ENCODE measurements at places on chromosomes 6 and 20. TPM values are rescaled to one million over a fixed set of nuclear protein-coding genes. Genes with fewer than 3 reads are reported as not detected.

GRCh38 chr20:58907320-58908137, 55.0 kb downstream of the GNAS start:
- peak; percentile 64 for DNase-seq

- peak; percentile 2 for DNase-seq
These were observed at the start of gene CRYBG1 for GRCh38 chr6:106360410-106360988. Gene CRYBG1 (plus strand): TSS chr6:106360717. CDS start chr6:106360909, 192 bp downstream.

GRCh38 chr6:113805811-113806495, 51.2 kb upstream of the MARCKS start:
- DNase-seq = no peak

- no peak for DNase-seq
These were observed 49.7 kb downstream of the OR2B2 start for GRCh38 chr6:27862396-27863066.

DNA sequence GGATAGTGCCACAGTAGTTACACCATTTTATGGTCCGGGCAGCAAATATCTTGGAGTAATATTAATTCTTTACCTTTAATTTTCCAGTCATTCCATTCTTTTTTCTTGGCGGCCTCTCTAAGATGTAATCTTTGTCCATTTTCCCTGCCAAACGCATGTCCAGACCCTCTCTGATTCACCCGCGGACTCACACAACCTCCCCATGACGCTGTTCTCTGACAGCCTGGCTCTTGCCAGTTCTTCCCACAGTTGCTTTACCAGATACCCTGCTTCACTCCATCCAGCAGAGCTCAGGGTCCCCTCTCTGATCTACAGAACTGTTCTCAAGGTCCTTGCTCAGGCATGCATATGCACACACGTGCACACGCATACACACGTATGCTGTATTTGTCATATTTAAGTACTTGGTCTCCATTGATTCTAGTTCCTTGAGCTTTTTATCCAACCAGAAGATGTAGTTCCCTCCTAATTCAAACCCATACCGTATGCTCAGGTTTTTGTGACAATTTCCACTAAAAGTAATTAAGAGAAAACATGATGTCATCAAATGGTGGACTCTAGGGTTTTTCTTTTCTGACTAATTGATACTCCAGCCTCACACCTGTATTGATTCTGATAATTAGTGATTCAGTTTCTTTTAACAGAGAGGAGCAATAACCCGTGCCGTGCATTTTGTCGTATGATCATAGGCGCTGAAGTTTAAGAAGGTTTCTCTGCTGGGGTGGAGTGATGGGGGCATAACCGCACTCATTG, 10.0 kb downstream of the BPHL start:
- DNase-seq = no peak

GRCh38 chr20:37961066-37961465, 58.1 kb downstream of the VSTM2L start:
- DNase-seq = no peak

CDH22 gene
- 0.31 TPM for total RNA-seq

GRCh38 chr6:13272131-13273046, 55.9 kb downstream of the TBC1D7 start:
- DNase-seq = no peak
